ACHN (cell line): ENCODE measurements at places on chromosomes 5 and 9.

DNA sequence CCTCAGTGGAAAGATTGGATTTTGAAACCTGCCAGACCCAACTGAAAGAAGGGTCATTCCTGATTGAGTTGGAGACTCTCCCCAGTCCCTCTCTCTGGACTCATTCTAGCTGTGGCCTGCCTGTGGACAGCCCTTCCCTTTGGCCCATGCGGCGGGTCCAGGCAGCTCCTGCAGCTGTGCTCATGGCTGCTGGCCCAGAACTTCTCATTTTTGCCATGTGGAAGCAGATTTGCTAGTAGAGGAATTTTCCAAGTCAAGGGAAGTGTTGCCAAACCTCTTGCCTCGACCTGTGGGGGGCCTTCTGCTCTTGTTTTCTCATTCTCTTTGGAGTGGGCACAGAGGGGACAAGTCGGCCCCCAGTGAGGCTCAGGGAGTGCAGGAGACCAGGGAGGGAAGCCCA lies 89.2 kb downstream of the ANKRD33B start:
- no peak for DNase-seq

DNA sequence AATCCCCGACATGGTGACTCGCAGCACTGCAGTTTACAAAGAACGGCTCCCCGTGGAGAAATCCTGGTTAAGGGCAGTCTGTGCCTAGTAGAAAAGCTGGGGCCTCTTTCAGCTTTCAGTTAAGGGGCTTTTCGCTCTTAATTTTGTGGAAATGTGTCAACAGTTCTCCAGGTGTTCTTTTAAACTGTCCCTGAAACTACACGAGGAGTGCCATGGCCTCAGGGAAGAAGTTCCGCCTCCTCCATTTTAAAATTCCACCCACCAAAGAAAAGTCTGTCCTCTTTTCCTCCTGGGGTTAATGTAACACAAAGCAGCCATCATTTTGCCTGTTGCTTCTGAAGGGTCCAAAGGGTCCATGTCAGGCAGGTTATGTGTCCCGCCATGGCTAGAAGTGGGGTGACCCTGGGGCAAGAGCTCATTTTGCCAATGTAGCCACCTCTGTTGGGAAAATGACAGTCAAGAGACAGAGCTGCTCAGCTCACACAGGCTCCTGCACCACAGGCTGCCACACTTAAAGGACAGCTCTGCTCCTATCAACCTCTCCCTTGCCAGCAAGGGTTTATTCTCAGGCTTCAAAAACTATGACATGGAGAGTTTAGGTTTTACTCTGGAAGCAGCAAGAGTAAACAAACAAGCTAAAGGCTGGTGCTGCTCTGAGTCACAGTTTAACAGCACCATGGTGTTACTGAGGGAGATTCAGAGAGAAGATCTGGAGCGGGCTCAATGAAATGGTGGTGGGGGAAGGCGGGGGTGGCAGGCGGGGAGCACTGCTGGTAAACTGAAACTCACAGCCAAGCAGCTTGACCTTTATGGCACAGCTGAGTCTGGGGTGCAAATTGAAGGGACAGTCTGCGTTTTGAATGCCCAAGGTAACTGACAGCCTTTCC lies 3.2 kb downstream of the WHRN start:
- peak; percentile 51 for DNase-seq

DNA sequence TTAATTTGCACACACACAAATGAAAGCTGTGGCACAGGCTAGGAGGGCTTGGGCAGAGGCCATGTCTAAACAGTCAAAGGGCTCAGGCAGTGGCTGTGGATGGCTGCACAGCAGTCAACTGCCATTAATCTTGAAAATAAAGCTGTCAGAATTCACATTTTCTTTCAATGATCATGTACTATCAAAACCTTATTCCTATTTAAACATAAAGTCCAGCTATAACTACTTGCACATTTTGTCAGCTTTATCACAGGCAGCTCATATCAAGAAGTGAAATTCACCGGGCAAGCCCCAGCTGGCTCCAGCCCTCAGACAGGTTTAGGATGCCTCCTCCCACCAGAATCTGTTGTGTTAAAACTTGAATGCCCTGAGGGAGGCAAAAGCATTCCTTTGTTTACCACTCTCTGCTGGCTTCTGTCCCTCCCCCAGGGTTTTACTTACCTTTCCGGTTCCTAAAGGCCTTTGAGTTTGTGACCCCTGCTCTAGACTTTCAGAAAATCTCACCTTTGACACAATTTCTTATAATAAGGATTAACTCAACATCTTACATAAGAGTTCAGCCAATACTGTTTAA lies 54.9 kb upstream of the GRAMD2B start:
- DNase-seq: no peak

DNA sequence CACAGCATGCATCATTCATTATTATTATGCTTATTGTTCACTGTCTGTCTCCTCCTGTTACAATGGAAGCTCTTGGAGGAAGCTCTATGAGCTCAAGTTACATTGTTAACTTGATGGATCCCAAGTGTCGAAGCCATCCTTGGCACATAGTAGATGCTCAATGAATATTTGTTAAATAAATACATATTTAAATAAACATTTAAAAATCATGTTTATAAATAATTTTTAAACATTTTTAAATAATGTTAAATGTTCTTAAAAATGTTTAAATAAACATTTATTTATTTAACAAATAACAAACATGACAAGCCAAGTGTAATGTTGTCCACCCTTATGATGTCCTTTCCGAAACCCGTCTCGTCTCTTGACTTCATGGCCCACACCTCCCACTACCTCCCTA lies 69.5 kb downstream of the USP20 start:
- no peak for DNase-seq

DNA sequence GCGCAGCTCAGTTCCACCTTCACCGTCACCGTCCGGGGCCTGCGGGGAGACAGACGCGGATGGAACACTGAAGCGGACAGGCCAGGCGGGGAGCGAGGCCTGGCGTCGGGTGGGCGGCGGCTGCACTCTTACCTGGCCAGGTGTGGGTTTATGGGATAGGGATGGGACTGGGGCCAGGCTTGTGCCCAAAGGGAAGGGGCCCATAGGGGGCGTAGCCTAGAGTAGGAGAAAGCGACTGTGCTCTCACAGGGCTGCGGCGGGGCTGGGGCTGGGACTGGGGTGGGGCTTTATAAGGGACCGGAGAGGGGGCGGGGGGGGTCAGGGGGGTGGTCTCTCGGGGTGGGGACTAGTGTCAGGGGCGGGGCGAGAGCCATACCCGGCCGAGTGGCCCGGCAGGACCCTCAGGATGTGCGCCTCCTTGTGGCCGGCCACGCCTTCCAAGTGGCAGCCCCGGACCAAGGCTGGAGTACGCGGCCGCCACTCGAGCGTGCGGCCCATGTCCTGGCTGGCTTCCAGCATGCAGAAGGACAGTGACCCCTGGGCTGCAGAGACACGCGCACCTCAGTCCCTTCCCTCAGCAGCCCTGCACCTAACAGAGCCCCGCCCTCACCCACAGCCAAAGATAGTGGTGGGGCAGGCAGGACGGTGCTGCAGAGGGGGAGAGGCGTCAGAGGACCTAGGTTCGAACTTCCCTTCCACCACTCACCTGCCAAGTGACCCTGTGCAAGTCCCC lies 22.8 kb downstream of the FPGS start:
- DNase-seq: peak; percentile 41

GRCh38 chr9:22129133-22129532 lies 120.0 kb upstream of the CDKN2B start:
- DNase-seq: no peak

GRCh38 chr9:19969721-19970120 lies 180.9 kb upstream of the SLC24A2 start:
- no peak for DNase-seq

DNA sequence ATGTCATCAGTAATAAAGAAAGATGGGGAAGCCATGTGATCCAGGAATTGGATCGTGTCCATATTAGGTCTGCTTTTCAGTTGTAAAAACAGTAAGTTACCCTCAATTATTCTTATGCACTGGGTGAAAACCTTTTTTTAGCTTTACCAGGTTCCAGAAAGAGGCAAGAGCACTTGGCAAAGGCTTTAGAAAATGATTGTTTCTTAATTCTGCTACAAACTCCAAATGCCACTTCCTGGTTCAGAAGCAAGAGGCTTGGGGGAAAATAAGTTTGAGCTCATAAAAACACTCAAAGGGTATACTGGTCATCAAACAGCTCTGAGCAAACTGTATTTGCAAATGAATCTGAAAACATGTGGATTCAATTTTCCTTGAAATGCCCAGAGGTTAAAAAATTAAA lies 615.6 kb downstream of the EBF1 start:
- no peak for DNase-seq

- no peak for DNase-seq
These were observed 123.2 kb downstream of the SPOCK1 start for GRCh38 chr5:137375741-137376526.

- DNase-seq: peak; percentile 8
These were observed at the start of gene PCDHGA4 for GRCh38 chr5:141354900-141355469. Gene PCDHGA4 (plus strand): TSS chr5:141355021. CDS start chr5:141355108, 87 bp downstream.

- DNase-seq: no peak
These were observed 12.5 kb downstream of the SH3RF2 start for GRCh38 chr5:145948921-145949320.

DNA sequence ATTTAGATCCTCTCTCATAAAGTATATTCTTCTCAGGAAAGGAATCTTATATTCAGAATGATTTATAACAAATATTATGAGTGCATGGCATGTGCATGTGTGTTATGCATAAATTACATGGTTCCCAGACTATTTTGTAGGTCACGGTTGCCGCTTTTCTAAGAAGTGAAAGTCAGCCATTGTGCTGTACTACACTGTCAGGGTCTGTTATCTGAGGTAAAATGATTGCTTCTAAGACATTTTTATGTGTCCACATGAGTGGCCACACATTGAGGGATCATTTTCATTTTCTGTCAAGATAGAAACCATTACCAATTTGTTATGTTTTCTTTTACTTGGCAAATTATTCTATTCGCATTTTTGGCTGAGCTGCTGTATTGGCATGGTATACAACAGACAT lies 210.8 kb downstream of the CWC27 start:
- no peak for DNase-seq

DNA sequence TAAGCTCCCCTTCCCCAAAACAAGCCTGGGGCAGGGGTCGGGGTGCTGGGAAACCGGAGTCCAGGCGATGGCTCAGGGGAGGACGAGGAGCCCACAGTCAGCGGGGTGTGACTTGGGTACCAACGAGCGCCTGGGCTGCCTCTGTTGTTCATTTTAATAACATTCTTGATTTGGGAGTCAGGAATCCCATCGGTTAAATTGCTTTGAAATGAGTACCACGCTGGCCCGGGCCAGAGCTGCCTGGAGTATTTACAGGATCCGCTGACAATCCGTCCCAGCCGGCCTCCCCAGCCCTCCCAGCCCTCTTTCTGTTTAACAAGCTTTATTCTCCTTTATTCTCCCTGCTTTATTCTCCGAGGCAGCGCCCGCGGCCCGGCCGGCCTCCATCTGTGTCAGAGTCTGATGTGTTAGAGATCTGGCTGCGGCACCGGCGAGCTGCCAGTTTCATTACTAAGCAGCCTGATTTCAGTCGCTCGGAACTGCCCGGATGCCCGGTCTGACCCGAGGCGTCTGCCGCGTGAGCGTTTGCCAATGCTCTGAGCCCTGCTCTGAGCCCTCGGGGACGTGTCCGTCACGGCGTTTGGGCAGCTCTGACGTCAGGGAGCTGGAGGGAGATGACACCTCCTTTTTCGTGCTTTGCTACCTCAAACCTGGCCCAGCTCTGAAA lies 16.5 kb upstream of the QRFP start:
- DNase-seq: peak; percentile 82

GRCh38 chr5:98694902-98695301 lies 78.6 kb upstream of the RGMB start:
- no peak for DNase-seq

GRCh38 chr5:143180751-143181150 lies 222.7 kb downstream of the NR3C1 start:
- no peak for DNase-seq

DNA sequence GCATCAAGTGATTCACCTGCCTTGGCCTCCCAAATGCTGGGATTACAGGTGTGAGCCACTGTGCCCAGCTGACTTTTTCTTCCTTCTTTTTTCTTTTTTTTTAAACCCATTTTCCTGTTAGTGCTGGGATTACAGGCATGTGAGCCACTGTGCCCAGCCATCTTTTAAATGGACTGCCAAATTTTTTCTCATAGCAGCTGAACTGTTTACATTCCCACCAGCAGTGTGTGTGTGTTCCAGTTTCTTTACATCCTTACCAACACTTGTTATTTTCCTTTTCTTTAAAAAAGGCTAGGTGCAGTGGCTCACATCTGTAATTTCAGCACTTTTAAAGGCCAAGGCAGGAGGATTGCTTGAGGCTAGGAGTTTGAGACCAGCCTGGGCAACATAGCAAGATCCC lies 76.9 kb downstream of the UBE2R2 start:
- DNase-seq: no peak

- peak; percentile 75 for DNase-seq
These were observed at the start of gene SPIN1 for GRCh38 chr9:88388203-88388885. Gene SPIN1 (plus strand): TSS chr9:88388444. CDS start chr9:88426540, 38,096 bp downstream.

- DNase-seq: no peak
These were observed 215.7 kb upstream of the S1PR3 start for GRCh38 chr9:88775559-88775958.

- no peak for DNase-seq
These were observed 35.5 kb upstream of the ELL2 start for GRCh38 chr5:95996904-95997723.

- no peak for DNase-seq
These were observed 5.2 kb downstream of the HNRNPAB start for GRCh38 chr5:178209334-178210072.

DNA sequence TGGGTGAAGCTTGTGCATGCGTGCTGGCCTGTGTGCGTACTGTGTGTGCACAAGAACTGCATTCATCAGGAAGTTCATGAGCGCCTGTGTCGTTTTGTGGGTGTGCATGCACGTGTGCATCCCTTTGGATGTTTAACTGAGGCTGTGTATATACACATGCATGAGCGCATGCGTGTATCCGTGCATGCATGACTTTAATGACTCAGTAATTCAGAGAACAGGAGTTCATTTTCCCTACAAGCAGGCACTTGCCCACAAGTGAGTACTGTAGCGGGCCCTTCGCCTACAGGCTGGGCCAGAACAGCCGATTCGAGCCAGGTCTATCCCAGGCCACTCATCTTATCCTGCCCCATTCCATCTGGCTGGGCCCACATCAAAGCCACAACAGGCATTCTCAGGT lies 29.8 kb downstream of the CORO2A start:
- no peak for DNase-seq

GRCh38 chr9:133202688-133203453 lies 6.2 kb downstream of the OBP2B start:
- no peak for DNase-seq

GRCh38 chr5:10348258-10348657 lies 5.2 kb upstream of the MARCHF6 start:
- no peak for DNase-seq

GRCh38 chr5:37701868-37702267 lies 138.0 kb downstream of the GDNF start:
- no peak for DNase-seq

DNA sequence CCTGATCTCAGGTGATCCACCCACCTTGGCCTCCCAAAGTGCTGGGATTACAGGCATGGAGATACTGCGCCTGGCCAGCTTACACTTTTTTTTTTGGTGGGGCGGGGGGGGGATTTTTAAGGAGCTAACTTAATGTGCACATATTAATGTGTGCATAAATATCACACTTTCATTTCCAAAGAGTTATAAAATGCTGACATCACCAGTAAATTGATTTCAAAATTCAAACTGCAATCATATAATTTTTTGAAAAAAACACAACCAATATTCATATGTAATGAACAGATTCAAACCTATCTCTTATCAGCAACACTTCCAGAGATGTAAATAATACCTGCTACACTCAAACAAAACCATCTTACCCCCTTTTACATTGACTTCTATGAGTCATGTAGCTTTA lies 1006.6 kb upstream of the DMAC1 start:
- DNase-seq: no peak

GRCh38 chr9:88776717-88777497 lies 214.4 kb upstream of the S1PR3 start:
- DNase-seq: no peak
